Nucleus accumbens (tissue), 56 donors: ENCODE measurements at places on chromosomes 4 and X.
A peak's percentile ranks its signal among the peaks of the same experiment; 100 is the strongest.

DNA sequence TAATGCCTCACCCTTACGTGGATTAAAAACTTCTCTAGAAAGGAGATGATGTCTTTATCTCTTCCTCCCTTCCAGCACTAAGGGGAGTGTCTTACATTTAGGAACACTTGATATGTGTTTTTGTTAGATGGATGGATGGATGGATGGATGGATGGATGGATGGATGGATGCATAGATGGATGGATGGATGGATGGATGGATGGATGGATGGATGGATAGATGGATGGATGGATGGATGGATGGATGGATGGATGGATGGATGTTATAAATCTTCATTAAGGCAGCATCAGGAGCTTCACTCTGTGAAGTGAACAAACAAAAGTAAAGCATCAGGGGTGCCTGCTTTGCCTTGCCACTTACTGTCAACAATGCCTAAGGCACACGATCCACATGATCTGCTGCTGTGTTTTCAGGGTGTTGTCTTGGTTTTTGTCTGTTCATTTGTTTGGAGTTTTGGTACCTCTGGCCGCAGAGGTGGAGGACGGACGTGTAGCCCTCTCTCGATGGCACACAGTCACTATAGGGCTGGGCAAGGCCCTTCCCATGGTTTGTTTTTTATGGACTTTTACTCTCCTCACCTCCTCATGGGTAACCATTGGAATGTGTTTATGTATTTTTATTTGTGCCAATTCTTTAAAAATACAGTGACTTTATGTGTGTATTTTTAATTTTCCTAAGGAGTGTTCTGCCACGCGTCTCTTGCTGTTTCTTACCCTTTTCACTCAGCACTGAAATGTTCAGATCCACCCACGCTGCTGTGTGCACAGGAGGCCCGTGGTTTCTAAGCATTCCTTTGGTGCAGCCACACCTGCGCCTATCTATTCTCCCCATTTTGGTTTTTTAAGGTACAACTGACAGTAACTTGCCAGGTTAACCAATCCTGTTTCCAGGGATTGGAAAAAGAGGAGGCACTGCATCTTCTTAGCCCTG, 91.8 kb upstream of the ENPP6 start:
- DNase-seq, result no peak

DNA sequence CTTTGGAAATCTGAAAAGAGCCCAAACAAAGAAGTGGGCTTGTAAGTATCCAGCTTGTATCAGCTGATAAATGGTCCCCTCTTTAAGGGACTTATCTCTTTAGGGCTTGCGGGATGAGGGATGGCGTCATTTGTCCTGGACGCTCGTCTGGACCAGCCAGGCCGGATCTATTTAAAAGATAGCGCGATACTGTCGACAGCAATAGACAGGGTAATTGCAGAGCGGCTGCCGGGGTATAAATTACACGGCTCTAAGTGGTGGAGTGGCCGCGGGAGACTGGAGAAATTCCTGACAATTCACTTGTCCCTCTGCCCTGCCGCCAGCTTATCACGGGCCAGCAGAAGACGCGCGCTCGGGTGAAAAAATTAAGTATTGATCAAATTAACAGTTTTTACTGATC, 90.7 kb downstream of the FAM53A start:
- DNase-seq, result no peak

DNA sequence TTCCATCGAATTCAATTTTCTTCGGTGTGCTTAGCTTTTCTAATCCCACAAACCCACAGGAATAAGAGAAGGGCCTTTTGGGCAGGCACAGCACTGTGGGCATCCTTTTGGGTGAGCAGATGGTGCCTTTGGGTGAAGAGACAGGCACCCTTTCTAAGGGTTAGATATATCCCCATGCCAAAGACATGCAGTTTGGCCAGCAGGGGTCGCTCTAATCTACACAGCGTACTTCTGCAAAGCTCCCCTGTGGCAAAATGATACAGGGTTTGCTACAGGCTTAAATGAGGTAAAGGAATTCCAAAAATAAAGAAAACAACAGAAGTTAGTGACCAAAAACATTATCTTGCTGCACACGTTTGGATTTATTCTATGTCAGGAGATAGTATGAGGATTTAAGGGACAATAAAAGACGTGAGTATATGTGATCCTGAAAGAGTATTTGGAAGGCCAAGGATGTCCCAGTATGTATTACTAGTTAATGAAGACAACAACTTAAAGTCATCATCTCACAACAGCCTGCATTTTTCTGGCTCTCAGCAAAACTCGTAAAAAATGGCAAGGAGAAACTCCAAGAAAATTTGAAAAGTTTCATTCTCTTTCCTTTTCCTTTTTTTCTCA, 49.5 kb downstream of the PHEX start:
- DNase-seq, result no peak

DNA sequence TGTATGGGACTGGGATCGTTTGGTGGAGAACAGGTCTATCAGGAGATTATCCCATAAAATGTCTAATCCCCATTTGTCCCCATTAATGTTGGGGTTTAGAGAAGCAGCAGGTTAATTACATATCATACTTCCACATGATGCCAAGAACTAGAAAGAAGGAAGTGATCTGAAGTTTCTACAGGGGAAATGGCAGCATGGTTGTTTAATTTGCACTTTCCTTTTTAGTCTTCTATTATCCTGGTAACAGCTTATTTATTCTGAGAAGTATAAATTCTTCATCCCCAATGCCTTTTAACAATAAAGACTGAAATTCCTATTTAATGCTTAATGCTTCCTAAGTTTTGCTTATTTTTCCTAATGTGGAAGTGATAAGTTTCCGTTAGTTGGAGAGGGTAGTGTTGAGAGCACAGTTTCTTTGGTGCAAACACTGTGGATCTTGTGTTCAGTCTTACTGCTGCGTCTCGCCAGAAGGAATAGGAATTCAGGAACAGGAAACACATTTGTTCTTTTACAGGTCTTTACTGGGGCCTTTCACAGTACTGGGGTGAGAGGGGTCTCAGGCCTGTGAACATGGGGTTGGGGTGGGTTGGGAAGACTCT, 59.5 kb upstream of the TADA2B start:
- no peak for DNase-seq

GRCh38 chrX:45992402-45993123, 552.7 kb downstream of the ZNF674 start:
- no peak for DNase-seq

DNA sequence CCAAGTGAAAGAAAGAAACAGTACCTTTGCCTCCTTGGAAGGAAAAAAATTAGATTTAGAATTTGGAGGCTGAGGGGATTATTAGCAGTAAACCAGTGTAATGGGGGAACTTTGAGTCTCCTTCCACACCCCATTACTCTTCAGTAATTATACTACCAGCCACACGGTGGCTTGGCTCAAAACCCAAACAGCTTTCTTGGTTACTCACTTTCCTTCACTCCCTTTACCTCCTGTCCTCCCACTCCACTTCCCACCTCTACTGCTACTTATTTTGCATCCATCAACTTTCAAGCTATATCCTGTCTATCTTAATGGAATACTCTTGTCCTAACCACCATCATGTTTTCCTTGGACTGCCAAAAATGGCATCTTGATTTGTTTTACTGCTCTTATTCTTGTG, 310.6 kb upstream of the AADAT start:
- DNase-seq, result no peak

- no peak for DNase-seq
Measured at GRCh38 chr4:185394568-185395237, 1.0 kb downstream of the LRP2BP start.

DNA sequence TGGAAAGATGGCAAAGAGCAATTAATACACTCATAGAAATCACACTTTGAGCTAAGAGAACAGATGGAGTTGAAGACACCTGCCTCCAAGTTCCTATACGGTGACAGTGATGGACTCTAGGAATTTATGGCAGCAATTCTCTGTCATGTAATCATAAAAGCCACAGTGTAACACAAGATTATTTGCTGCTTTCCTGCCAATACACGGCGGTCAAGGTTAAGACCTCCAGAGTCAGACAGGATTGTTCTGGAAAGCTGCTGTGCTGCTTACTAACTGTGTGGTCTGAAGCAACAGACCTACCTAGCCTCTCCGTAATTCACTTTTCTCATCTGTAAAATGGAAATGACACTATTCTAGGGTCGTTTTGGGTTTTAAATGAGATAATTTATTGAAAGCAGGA, 14.6 kb upstream of the KIT start:
- DNase-seq, result no peak

DNA sequence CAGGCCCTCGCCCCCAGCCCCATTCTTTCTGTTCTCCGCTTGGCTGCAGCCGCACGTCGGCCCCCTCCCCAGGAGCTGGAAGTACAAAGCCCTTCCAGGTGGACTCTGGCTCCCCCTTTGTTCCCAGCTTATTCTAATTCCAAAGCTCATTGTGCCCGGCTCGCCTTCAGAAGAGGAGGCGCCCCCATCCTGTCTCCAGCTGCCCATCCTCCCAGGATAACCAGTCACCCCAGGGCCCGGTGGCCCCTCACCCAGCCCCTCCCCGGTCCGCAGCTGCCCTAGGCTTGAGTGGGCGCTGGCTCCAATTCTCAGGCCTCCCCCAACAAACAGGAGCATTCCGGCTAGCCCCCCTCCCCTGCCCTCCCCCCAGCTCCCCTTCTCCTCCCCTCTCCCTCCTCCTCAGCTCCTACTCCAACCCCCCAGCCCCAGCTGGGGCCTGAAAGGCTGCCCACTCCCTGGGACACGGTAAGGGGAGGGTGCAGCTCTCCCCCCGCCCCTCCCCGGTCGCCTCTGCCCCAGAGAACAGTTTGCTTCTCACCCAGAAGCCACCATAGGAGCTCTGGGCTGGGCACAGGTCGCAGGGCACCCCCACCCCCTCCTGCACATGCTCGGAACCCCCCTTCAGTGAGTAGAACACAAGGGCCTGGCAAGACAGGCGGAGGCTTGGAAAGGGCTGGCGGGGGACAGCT, 3.1 kb upstream of the SLC6A8 start:
- DNase-seq, result no peak

DNA sequence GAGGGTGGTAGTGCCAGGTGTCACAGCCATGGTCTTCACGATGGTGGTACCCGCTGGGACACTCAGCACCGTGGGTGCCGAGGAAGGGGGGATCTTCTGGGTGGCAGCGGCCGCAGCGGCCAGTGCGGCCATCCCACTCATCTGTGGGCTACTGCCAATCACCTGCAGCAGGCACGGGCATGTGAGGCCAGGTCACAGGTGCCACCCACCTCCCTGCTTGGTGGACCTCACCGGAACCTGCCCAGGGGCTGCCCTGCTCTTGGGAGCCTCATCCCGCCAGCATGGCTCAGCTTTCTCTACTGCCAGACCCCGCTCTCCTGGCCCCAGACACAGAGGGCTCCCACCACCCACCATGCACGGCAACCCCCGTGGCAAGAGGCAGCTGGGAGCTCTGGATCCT, 13.0 kb downstream of the HCFC1 start:
- no peak for DNase-seq

GRCh38 chr4:110589297-110589696, 33.6 kb downstream of the PITX2 start:
- no peak for DNase-seq

- DNase-seq, result peak; percentile 37
Measured at GRCh38 chr4:2806390-2807355, 13.8 kb downstream of the SH3BP2 start.

DNA sequence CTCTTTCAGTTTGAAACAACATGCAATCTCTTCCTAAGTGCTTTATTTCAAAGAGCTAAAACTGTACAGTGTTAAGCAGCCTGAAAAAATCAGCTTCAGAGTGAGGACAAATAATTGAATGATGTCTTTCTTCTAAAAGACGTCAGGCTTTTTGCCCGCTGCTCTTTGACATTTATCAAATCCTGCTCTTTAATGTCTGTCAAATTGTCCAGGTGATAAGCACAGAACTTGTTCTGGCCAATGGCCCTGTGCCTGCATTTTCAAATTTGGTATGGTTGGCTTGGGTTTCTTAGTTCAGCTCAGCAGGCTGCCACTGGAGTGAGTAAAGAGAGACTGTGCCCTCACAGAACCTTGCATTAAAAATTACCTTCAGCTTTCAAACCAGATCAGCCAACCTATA, 712.9 kb upstream of the LCORL start:
- no peak for DNase-seq

- DNase-seq, result no peak
Measured at GRCh38 chr4:174865418-174865985, 36.5 kb upstream of the GLRA3 start.

DNA sequence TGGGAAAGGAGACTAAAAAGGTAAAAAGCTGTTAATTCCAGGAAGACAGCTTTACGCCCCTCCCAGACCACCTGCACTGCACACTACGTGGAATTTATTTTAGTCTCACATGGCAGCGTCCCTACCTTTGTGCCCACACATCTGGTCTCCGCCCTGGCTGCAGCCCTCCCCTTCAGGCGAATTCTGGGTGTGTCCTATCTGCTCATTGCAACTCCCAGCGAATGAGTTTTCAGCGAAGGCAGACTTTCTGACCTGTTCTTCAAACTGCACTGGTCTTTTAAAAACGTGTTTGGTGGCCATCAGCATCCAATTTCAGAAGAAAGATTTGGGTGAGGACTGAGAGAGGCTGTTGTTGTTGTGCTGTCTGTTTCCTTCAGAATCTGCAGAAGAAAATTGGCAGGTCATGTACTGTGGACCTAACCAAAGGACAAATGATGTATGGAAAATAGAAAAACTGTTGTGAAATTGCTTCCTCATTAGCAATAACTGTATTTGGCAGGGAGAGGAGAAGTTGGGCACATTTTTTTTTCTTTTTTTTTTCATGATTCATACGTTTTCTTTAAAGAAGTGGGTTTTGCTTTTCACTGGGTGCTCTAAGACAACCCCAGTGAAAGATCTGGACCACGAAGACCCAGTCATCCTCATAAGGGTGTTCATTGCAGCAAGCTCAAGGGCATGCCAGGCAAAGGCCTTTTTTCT, 4.2 kb downstream of the TLR8 start:
- no peak for DNase-seq
